ENCODE measurements at places on chromosomes 16 and 17.

GRCh38 chr16:26930786-26931581, 135.7 kb upstream of the C16orf82 start:
- DNase-seq = no peak

DNA sequence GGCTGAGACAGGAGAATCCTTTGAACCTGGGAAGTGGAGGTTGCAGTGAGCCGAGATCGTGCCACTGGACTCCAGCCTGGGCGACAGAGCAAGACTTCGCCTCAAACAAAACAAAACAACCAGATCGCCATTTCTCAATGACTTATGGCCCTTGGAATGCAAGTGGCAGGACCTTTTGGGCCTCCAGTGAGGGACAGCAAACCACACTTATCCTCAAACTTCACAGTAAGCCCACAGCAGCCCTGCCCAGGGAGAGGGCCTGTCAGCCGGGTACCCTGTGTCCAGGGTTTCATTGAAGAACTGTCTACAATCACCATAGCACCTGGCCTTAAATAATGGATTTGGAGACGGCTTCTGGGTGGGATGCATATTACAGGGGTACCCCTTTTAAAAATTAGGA, 11.7 kb downstream of the TRAF4 start:
- DNase-seq = no peak

DNA sequence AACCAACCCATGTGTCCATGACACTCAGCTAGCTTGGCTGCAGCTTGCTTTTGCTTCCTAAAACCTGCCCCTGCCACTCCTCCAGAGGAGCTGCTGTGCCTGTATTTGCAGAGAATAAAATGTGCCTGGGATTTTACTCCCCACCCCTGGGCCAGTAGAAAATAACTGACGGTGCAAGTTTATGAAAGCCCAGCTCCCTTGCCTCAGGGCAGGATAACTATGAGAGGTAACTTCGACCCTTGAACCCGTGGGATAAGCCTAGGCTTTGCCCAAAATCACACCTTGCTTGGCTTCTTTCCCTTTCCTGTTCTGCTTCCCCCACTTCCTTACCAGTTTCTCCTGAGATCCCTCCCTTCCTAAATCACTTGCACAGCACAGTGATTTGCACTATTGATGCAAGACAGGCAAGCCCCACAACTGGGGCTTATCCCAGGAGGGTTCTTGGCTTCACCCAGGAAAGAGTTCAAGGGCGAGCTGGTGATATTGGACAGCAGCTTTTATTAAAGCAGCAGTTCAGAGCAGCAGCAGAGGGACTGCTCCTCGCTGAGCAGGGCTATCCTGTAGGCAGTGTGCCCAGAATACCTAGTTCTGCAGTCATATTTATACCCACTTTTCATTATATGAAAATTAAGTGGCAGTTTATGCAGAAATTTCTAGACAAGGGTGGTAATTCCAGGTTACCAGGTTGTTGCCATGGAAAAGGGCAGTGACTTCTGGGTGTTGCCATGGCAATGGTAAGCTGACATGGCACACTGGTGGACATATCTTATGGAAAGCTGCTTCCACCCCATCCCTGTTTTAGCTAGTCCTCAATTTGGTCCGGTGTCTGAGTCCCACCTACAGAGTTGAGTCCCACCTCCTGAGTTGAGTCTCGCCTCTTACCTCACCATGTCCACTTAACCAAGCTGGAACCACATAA, 6.3 kb upstream of the ERCC4 start:
- DNase-seq = no peak

- DNase-seq = no peak
These were observed 12.8 kb downstream of the STAC2 start for GRCh38 chr17:39212841-39213480.

DNA sequence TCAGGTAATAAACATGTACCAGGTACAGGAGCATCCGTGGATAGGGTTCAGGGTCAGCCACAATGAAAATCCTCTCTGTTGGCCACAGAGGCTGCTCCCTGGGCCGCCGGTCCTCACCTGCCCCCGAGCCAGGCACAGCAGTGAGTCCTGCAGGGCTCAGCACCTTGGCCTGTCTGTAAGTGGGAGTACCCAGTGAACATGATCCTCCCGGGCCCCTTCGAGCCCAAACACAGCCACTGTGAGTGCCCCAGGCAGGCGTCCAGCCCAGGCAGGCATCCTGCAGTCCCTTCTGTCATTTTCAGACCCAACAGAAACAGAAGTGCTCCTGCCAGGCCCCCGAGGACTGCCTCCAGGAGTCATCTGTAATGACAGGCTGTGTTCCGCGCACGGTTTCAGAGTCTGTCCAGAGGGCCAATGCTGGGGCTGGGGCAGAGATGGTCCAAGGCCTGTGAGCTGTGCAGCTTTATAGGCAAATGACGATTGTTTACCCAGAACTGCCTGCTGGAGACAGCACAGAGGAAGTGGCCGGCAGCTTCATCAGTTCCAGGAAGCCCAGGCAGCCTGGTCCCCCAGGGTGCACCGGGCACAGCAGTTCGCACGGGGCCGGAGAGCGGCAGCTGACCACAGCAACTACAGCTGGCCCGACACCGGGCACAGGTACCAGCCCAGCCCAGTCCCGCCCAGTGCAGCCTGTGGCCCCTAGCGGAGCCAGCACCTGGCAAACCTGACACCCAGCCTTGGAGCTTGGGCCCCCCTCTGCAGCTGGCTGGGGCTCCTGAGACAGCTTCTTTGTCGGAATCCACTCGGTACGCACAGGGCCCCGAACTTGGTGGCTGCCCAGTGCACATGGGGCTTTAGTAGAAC, 13.2 kb downstream of the SLC7A5 start:
- peak; percentile 44 for DNase-seq

DNA sequence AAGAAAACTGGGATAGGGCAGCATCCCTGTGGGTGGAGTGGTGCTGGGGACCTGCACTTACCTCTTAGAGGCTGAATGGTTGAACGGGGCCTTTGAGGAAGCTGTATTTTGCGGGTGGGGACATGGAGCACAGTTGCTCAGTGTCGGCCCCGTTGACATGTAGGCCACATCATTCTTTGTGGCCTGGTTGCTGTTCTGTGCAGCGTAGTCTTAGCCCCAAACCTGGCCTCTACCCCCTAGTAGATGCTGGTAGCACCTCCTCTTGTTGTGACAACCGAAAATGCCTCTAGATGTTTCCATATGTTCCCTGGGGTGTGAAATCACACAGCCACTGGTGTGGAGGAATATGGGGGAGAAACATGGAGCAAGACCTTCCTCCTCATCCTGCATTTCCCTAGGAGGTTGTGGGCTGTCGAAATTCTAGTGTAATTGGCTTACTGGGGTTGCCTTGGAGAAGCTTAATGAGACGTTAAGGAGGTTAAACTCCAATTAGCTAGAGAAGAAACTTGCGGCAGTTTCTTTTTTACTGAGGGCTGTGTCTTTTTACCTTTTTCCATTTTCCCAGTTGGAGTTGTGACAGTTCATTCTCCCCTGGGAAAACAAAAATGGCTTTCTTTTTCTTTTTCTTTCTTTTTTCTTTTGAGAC, 9.4 kb downstream of the ABCC1 start:
- no peak for DNase-seq

DNA sequence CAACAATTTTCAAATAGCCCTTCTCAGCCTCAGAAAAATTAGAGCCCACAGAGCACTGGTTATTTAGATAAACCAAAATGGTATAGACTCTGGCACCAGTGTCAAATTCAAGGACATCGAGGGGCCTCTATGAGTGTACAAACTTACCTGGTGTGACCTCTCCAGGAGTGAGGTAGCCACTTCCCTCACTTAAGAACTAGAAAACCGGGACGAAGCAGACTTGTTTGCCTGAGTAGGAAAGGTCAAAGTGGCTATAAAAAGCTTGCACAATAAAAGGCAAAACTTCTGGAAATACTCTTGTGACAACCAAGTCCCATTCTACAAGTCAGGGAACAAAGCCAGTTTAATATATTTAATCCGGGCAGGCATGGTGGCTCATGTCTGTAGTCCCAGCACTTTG, 39.2 kb upstream of the PRSS54 start:
- DNase-seq = no peak

GRCh38 chr17:1767358-1767757, 5.5 kb downstream of the SERPINF1 start:
- no peak for DNase-seq

DNA sequence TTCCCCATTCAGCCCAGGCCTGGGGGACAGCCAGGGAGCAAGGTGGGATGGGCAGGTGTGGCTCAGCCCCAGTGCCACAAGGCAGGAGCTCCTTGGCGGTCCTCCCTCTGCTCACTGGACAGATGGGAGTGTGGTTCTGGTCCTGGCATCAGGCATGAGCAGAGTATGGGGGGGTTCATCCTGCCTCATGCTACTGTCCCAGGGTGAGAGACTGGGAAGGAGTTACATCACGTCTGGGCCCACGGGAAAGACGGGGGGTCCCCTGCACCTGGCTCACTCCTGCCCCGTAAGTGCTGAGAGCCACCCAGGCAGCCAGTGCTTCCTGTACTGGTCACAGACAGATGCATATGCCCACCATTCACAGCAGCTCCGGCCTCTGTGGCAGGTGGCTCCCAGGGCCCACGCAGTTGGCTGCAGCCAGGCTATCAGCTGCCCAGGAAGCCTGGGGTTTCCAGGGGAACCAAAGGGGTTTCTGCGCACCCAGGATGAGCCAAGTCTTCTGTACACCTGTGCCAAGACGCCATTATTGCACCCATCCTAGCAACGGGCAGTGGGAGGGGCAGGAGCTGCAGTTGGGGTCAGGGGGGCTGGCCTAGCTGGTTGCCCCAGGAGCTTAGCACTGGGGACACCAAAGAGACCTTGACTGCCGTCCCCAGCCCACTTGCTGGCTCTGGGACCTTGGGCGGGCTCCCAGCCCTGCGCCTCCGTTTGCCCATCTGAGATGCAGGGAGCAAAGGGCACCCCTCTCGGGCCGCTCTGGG, 1.9 kb downstream of the BAIAP3 start:
- DNase-seq = no peak

GRCh38 chr16:26673011-26673410, 393.7 kb upstream of the C16orf82 start:
- no peak for DNase-seq

DNA sequence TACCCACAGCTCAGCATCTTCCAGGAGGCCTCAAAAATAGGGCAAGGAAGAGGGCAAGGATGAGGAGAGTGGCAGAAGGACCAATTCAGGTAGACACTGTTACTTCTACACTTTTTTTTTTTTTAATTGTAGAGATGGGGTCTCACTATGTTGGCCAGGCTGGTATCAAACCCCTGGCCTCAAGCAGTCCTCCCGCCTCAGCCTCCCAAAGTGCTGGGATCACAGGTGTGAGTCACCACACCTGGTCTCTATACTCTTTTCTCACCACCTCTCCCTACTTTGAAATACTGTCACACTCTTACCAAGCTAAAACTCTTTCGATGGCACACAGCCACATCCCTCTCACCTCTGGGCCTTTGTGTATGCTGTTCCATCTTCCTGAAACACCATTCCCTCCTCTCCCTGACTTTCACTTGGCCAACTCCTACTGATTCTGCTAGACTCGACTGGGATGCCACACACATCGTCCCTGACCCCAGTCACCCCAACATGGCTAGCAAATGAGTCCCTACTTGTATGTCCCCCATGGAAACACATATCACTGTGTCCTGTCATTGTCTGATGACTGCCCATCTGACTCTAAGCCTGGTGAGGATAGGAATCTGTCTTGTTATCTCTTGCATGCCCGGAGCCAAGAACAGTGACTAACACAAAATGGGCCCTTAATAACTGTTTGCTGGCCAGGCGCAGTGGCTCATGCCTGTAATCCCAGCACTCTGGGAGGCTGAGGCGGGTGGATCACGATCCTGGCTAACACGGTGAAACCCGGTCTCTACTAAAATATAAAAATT, 7.2 kb upstream of the SLC43A2 start:
- DNase-seq = no peak

DNA sequence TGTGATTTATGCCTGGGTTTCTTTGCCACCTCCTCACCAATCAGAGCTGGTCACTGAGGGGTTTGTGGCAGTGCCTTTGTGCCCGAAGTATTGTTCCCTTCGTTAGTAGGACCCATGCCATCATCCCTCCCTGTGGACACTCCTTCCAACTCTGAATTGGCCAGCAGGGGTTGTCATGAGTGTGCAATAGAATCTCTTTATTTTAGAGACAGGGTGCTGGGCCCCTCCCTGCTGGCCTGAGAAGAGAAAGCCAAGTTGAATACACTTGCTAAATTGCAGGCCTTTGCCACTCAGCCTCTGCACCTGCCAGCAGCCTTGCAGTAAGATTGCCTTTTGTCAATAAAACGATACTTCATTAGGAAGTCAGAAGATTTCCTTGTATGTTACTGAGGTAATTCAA, 40.7 kb upstream of the SLC12A3 start:
- DNase-seq = no peak

GRCh38 chr17:37490638-37491614, 1.2 kb downstream of the DUSP14 start:
- DNase-seq = peak; percentile 30

GRCh38 chr17:42997390-42997983, 732 bp upstream of the RPL27 start:
- no peak for DNase-seq

GRCh38 chr17:45640141-45640850, 143.8 kb upstream of the CRHR1 start:
- peak; percentile 82 for DNase-seq

DNA sequence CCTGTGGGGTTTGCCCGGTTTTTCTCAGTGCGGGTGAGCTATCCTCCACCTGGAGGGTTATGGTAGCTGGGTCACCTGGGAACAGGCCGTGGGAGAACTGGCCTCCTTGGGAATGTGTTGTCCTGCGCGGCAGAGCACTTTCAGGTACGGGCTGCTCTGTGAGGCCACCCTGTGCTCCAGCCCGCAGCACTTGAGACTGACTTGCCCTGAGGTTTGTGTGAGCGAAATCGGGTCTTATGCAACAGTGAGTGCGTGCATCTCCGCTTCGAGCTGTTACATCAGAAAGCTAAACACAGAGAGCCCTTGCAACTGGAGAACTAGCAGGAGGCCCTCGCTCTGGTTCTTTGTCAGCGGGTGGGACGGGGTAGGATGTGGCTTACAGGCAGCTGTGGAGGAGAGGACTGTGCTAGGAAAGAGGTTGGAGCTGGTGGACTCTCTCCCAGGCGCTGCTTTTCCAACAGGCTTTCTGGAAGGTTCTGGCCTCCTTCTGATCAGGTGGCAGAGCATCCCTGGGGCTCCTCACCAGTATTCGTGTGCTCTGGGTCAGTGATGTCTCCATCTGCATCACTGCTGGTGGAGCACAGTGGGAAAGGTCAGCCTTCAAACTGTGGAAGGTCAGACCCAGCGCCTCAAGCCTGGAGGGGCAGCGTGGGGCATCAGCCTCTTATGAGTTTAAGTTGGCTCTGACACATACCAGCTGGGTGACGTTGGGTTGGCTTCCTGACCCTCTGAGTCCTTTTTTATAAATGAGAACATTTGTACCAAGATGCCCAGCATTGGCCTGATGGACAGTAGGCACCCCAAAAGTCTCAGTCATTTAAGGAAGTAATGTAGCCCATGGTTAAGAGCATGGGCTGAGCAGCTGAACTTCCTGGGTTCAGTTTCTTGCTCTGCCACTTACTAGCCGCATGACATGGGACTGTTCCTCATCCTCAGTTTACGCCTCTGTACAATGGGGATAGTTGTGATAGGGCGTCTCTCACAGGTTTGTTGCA, 76.3 kb downstream of the KSR1 start:
- no peak for DNase-seq

- no peak for DNase-seq
These were observed 1.2 kb downstream of the RABEP2 start for GRCh38 chr16:28923652-28924398.

GRCh38 chr17:18319604-18320256, 4.6 kb downstream of the SMCR8 start:
- DNase-seq = no peak

- no peak for DNase-seq
These were observed 6.5 kb upstream of the CDH5 start for GRCh38 chr16:66359811-66360608.

All from CD4-positive, alpha-beta T cell treated with Interleukin-17A for 4 hours (primary cell).